ENCODE measurements at places on chromosomes 2 and 18.

GRCh38 chr18:36307513-36307912, 10.0 kb downstream of the FHOD3 start:
- no peak for DNase-seq

DNA sequence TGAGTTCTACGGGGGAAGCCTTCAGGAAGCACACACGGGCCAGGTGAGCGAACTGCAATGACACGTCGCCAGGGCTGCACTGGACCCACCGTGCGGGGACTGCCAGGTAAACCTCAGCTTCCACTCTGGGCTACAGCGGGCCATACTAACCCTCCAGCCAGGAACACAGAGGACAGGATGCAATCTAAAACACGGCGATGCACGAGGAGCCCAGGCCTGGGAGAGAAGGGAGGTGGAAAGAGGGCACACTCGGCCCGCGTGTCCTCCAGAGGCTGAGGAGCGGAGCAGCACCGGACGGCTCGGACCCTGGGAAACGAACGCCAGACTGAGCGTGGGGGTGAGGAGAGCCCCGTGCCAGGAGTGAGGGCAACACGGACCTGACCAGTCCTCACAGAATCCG, 69.3 kb downstream of the HDAC4 start:
- DNase-seq: no peak

DNA sequence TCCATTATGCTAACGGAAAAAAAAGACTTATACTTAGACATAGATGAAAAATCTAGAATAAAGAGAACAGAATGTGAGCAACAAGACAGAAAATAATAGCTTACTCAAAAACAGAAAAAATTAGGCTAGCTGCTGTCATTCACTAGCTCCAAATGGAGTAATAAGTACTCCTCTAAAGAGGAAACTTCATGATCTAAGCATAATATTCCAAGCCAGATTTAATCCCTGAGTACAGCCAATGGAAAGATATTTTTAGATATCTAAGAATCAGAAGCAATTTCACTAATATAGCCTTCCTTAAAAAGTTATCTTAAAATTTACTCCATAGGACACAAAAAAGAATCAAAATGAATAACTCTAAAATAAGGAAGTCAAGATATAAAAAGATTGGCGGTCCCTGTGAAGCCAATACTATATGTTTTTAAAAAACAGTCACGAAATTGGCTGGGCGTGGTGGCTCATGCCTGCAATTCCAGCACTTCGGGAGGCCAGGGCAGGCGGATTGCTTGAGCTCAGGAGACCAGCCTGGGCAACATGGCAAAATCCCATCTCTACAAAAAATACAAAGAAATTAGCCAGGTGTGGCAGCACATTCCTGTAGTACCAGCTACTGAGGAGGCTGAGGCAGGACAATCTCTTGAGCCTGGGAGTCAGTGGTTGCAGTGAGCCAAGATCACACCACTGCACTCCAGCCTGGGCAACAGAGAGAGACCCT, 123.2 kb upstream of the BCL2L11 start:
- no peak for DNase-seq

DNA sequence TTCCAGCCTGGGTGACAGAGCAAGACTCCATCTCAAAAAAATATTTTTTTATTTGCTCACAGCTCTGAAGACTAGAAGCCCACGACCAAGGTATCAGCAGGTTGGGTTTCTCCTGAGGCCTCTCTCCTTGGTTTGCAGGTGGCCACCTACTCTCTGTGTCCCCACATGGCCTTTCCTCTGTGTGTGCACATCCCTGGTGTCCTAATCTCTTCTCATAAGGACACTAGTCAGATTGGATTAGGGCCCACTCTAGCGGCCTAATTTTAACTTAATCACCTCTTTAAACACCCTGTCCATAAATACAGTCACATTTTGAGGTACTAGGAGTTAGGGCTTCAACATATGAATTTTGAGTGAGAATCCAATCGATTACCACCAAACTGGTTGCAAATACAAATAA, 2.0 kb upstream of the RAB3GAP1 start:
- DNase-seq: no peak

DNA sequence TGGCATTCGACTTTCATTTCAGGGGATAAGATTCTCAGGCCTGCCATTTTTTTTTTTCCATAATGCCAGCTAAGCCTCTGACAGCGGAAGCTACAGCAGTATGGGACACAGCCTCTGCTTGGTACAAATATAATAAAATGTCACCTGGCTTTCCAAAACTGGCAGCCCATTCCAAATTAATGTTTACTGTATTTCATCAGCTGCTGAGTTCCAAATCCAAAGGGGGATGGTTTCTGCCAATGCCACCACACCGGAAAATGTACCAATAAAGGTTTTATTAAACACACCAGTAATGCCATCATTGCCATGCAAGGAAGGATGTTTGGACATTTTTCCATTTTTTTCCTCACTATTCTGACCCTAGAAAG, 275.8 kb upstream of the CCDC68 start:
- no peak for DNase-seq

GRCh38 chr2:202056611-202057010, 16.4 kb upstream of the KIAA2012 start:
- no peak for DNase-seq

- no peak for DNase-seq
Measured at GRCh38 chr2:8441986-8442385, 239.9 kb upstream of the ID2 start.

GRCh38 chr2:10478298-10478625, 30.1 kb upstream of the ODC1 start:
- DNase-seq: no peak

DNA sequence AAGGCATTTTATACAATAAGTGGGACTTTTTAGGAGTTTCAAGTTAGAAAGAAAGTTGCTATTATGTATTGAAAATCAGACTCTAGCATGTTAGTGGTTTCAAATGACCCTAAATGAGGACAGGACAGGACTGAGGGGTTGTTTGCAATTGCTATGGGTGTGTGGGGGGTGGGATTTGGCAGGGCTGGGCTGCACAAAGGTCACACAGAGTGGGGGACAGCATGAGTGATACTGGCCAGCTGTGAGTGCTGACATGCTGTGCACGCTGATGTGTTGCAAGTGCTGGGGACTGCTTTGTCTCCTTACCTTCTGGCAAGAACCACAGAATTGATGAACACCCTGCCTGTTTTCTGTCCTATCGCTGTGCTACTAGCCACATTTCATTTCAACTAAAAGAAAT, 29.8 kb downstream of the RNMT start:
- no peak for DNase-seq

DNA sequence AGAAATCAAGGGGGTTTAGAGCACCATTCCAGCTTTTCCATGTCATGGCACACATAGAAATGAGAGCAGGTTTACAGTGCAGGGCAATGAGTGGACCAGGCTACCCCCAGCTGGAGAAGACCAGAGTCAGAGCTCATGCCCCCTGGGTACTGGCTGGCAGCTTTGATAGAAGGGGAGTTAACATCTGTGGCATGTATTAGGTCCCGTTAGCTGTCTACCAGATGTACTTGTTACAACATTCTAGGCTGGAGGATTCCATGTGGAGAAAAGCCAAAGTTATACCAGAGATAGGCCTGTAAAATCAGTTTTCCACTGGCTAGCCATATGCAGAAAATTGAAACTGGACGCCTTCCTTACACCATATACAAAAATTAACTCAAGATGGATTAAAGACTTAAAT, 109.2 kb downstream of the CCDC85A start:
- DNase-seq: no peak

GRCh38 chr2:128362176-128362888, 43.7 kb upstream of the HS6ST1 start:
- no peak for DNase-seq

DNA sequence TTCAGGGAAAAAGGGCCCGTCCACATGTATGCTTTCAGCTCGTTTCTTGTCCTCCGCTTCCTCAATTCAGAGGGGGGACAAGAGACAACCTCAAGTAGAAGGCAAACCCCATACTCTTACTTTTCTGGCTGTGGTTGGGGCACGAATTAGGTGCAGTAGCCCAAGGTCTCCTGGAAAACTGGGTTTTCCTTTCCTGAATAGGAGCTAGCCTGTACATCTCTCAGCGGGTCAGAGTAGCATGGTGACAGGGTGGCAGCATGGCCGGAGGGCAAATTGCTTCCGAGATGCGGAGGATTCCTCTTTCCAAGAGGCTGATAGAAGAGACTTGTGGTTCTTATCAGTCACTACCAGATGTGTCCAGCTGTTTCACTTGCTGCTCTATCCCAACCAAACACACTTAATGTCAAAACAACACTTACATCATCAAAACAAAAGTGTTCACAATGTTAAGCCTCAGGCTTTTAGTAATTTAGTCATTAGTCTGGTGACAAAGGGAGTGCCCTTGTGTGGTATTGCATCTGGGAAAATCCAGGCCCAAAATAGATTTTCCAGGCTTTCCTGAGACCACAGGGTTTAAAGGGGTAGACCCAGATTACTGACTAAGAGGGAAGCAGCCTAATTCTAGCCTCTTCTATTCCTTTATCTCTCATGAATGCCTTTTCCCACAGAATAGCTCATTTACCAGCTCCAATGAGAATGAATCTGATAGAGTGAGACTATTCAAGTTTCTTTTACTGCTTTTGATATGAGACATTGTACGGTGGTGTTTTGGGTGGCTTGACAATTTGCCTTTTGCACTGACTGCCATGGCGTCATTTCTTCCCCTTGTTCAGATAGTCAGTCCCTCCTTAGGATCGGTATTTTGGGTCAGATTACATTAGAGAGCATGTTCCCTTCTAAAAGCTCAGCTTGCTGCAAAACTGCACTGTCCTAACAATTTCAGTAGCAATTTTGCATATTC, 162.0 kb downstream of the LTBP1 start:
- DNase-seq: no peak

GRCh38 chr2:8219096-8219495, 462.8 kb upstream of the ID2 start:
- DNase-seq: no peak

GRCh38 chr2:218893349-218894150, 12.9 kb downstream of the WNT10A start:
- no peak for DNase-seq

DNA sequence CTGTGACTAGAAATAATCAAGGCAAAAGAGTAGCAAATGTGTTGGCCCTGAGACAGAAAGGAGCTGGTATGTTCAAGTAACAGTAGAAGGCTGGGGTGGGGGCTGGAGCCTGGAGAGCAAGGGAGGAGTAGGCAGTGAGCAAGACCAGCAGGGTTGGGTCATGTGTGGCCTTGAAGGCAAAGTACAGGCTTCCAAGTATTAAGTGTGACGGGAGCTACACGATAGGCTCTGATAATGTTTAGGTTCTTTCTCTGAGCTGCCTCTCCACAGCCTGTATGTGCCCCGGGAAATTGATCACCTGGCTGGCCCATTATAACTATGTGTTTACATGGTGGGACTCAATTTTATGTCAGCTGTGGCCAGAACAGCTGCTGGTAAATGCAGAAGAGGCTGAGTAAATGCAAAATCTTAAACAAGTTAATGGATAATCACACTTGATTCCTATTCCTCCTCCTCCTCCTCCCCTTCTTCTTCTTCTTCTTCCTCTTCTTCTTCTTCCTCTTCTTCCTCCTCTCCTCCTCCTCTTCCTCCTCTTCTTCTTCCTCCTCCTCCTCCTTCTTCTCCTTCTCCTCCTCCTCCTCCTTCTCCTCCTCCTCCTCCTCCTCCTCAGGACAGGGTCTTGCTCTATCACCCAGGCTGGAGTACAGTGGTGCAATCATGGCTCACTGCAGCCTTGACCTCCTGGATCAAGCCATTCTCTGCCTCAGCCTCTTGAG, 9.3 kb downstream of the IL1F10 start:
- DNase-seq: no peak

GRCh38 chr2:146147448-146148012, 1627.6 kb upstream of the ZEB2 start:
- DNase-seq: no peak

DNA sequence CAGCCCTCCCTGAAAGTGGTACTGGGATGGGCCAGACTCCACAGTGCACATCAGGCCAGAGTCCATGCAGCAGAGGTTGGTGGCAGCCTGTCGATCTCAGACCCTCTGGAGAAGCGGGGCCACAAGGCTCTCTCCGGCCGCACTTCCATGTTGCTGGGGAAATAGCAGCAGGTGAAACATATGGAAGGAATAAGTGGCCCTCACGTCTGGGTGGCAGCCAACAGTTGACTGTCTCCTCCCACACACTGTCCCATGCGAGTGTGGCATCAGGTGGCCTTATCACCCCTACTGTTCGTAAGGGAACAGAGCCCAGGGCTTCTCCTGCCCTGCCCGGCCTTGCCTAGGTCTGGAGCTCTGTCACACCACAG, 58.1 kb upstream of the FOSL2 start:
- no peak for DNase-seq

DNA sequence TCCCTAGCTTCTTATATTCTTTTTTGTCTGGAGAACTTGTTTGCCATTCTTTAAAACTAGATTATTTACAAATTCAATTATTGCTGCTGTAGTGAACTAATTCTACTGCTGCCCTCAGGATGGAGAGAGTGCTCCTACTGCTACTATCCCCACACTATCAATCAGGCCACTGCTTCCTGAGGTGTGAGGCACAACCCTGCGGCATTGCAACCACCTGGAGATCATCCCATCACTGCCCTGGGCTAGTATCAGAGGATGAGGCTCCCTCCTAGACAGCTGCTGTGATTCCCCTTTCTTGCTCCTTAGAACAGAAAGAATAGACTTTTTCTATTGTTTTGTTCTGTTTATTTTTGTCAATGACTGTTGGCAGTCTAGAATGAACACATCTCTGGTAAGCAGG, 146.6 kb downstream of the CDH19 start:
- no peak for DNase-seq

DNA sequence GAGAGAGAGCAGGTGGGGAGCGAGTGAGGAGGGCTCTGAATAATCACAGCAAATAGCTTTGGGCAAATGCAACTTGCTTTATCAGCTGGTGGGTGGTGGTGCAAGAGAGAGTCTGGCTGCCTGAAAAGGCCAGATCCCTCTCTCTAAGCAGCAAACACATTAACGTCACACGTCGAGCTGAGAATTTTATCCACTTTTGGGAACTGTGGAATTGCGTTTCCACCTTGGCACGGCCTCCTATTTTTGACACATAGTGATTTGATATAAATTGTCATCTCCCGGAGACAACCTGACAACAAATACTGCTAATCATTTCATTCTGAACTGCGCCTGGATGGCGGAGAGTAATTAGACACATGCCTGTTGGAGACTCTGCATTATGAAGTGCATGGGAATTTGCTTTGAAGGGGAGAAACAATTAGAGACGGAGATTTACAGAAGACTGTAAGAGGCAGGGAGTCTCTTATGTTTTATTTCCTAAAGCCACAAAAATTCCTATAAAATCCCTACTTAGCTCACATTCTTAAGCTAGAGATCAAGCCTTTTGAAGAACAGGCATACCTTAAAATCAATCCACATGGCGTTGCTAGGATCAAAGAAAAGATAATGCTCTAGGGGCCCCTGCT, 634.1 kb downstream of the TDRD15 start:
- DNase-seq: no peak

Data from NCI-H345 (cell line).